ENCODE measurements at places on chromosomes 7 and 10.

DNA sequence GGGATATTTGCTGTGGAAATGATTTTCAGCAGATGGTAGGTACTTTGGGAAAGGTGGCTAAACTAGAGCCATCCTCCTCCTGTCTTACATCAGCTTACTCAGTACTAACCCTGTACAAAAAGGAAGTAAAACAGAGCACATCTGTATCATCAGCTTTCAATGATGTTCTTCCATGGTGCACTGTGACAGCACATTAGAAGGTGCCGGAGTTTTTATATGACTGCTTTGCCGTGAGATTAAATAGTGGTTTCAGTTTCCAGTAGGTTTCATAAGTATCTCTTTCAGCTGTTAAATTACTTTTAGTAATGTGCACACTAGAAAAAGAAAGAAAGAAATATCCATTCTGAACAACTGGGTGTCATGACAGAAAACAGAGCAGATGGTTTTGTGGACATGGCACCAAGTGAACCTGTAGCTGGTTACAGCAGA, 86.5 kb downstream of the ARID5B start:
- DNase-seq = peak; percentile 75

GRCh38 chr10:133143546-133143945, 16.5 kb upstream of the KNDC1 start:
- DNase-seq = no peak

DNA sequence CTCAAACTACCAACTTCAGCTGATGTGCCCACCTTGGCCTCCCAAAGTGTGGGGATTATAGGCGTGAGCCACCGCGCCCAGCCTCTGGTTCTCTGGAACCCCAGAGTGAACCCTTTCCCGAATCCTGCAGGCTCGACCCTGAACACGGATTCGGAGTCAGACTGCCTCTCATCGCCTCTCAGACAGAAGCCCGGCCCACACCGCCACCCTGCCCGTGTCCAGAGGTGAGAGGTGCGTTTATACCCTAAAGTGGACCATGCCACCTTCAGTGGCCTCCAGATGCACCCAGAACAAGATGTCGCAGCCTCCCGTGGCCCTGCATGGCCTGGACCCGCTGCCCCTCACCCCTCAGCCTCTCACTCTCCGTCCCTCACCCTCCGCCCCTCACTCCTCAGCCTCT, 64.9 kb upstream of the GNA12 start:
- no peak for DNase-seq

DNA sequence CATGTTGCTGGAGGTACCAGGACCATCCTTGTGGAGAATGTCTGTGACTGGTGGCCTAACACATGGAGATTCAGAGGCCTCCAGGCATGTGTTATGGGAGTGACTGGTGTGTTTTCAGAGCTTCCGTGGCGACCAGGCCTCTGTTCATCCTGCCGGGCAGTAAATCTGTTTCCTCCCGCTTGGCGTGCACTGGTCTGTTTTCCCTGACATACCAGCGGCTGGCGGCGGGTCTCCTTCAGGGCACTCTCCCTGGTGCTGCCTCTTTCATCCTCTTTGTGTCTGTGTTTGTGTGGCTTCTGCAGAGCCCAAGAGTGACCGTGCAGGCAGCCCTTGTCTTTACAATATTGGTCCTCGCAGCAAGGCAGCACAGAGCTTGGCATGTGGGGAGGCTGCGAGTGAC, 385.1 kb upstream of the MKI67 start:
- DNase-seq = no peak

- no peak for DNase-seq
Observed at GRCh38 chr10:79560160-79560709, at the start of gene SFTPA2. Gene SFTPA2, minus strand, starts transcription at chr10:79560407. Its CDS starts 924 bp downstream, at chr10:79559483.

- no peak for DNase-seq
Observed at GRCh38 chr10:114956466-114956865, 18.5 kb downstream of the TRUB1 start.

GRCh38 chr10:33716501-33717267, 382.2 kb upstream of the NRP1 start:
- no peak for DNase-seq
